Progenitor cell of endocrine pancreas (in vitro differentiated cells): ENCODE measurements at places on chromosomes 7 and 10. TPM values are rescaled to one million over a fixed set of nuclear protein-coding genes. Genes with fewer than 3 reads are reported as not detected.

Gene TAS2R40
- not detected in 2 replicates for total RNA-seq

Gene DGKB
- 0.74 and 1.0 TPM in 2 replicates for total RNA-seq

Gene CRTAC1
- total RNA-seq = 4.2 and 4.6 TPM in 2 replicates

Gene TMEM273
- not detected in 2 replicates for total RNA-seq

Gene CCDC6
- total RNA-seq = 57.6 TPM in 2 replicates

Gene ANTXRL
- total RNA-seq = not detected in 2 replicates

Gene CYP2E1
- 0.91 and 1.4 TPM in 2 replicates for total RNA-seq

Gene CLDN3
- 49.0 and 49.9 TPM in 2 replicates for total RNA-seq

Gene TMEM196
- total RNA-seq = 0.55 and 0.69 TPM in 2 replicates

Gene WNT16
- not detected in 2 replicates for total RNA-seq

Gene PDE6C
- not detected in 2 replicates for total RNA-seq

Gene LIPF
- not detected in 2 replicates for total RNA-seq

Gene BMPER
- 0.36 and 0.69 TPM in 2 replicates for total RNA-seq

Gene EBLN1
- total RNA-seq = not detected in 2 replicates
